T-helper 1 cell (primary cell): ENCODE measurements at places on chromosomes 2 and 18.
A peak's percentile ranks its signal among the peaks of the same experiment; 100 is the strongest.

GRCh38 chr2:237354892-237355291 lies 59.1 kb downstream of the COL6A3 start:
- DNase-seq = no peak

DNA sequence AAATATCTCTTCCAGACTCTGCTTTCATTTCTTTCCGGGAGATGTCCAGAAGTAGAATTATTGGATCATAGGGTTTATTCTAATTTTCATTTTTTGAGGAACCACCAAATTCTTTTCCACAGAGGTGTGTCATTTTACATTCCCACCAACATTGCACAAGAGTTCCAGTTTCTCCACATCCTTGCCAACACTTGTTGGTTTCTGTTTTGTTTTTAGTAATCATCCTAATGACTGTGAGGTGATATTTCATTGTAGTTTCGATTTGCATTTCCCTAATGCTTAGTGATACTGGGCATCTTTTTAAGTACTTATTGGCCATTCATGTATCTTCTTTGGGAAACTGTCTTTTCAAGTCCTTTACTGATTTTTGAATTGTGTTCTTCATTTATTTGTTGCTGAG lies 513.1 kb downstream of the PARD3B start:
- DNase-seq = no peak

DNA sequence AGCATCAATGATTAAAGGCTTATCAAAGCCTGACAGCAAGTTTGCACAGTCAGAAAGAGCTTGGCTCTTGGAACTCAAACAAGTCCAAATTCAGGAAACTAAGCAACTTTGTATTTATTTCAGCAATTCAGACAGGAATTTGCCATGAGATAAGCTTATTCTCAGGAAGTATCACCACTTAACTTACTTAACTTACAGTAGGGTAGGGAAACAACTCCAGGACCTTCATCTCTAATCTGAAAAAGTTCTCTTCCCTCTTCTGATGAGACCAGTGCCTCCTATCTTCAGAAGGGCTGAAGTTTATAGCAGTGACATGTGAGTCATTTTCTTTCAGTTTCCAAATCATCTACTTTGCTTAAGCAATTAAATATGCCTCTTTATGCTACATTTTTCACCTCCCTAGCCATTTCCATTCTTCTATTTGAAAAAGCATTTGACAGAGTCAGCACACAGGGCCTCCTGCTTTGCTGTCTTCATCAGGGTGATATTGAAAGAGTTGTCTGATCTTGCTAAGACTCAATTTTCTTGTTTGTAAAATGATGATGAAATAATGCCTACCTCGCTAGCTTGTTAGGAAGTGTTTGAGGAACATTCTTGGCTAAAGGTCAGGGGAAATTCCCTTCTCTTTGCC lies 389.5 kb downstream of the RND3 start:
- DNase-seq = no peak

- DNase-seq = no peak
Measured at GRCh38 chr2:207792244-207792785, 22.6 kb upstream of the FZD5 start.

GRCh38 chr2:174635015-174635593 lies 37.5 kb upstream of the WIPF1 start:
- no peak for DNase-seq

DNA sequence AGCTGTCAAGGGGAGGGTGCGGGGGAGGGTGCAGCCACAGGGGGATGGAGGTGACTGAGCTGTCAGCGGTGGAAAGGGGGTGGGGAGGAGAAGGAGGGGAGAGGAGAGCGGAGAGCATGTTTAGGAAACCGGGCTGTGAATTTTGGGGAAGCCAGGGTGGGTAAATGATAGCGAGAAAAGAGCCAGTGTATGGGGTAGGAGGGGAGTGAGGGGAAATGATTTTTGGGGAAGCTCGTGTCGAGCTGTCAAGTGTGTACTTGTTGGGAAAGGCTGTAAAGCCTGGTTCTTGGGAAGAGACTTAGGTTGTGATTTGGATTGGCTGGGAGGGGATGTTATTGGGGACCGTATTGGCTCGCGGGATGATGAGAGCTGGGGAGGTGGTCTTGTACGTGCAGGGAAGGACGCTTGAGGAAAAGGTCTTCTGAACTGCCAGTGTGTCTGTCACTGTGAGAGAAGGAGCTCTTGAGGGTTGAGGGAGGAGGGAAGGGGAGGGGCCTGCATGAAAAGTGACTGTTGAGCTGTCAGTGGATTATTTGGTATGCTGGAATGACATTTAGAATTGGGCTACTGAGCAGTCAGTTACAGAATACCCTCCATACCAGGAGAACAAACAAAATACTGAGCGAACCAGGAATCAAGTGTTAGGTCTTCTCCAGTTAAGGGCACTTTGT lies 1.0 kb downstream of the UBR3 start:
- no peak for DNase-seq

DNA sequence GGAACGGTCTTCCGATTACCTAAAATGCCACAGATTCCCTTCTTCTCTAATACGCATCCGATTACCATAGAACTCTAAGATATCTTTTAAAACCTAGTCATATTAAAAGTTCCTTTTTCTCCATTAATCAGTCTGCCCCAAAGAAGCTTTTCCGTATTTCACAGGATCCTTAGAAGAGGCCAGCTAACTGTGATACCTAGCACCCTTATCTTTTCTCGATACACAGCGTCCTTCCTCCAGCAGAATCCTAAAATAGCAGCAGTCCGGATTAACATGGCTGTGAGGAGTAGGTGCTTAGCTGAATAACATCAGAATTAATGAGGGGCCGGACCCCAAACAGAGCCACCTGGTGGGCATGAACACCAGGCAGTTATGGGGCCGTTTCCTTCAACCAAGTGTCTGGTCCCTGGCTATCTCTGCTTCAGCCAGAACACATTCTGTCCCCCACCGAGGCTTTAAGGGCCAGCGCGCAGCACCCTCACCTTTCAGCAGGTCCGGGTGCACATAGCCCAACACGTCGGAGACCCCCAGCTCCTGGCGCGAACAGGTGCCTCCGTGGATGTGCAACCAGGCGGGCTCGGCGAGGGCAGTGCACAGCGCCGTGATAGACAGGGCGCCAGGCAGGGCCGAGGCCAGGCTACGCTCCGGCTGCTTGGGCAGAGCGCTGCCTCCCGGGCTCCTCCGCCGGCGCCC lies 995 bp downstream of the TMEM127 start:
- DNase-seq = no peak

DNA sequence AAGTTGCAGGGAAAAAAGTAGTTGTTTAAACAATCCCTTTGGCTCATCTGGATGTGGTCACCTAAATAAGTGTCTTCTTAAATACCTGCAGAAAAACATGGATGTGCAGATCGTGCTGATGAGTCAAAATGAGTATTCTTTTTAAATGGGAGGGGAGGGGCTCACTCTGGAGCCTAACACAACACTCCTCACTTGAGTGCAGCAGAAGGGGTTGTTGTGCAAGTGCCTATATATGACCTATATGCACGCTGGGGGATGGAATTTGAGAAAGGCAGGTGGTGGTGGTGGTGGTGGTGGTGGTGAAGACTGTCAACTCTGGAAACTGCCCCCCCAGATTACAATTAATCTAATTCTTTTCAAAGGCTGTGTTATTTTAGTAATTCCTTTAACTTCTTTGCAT lies 77.9 kb upstream of the FAM124B start:
- DNase-seq = no peak

DNA sequence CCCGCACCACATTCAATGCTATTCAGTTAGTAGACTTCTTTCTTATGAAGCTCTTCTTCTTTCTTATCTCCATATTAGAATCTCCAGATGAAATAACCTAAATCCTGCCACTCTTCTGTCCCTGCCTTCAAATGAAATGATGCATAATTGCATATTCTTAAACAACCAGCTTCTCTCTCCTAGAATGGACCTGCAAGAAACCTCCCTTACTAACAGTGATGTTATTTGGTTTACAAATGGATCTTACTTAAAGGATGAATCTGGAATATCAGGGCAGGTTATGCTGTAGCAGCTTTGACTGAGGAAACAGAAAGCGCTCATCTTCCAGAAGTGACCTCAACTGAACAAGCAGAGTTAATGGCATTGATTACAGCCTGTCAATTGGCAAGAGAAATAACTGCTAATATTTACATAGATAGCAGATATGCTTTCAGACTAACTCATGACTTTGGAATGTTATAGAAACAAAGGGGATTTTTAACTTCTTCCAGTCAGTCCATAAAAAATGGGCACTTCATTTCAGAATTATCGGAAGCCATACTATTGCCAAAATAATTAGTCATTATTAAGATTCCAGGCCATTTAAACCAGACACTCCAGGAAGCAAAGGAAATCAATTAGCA lies 755.7 kb upstream of the HS6ST1 start:
- no peak for DNase-seq

- no peak for DNase-seq
Measured at GRCh38 chr2:83595121-83595690, 863.9 kb downstream of the SUCLG1 start.

DNA sequence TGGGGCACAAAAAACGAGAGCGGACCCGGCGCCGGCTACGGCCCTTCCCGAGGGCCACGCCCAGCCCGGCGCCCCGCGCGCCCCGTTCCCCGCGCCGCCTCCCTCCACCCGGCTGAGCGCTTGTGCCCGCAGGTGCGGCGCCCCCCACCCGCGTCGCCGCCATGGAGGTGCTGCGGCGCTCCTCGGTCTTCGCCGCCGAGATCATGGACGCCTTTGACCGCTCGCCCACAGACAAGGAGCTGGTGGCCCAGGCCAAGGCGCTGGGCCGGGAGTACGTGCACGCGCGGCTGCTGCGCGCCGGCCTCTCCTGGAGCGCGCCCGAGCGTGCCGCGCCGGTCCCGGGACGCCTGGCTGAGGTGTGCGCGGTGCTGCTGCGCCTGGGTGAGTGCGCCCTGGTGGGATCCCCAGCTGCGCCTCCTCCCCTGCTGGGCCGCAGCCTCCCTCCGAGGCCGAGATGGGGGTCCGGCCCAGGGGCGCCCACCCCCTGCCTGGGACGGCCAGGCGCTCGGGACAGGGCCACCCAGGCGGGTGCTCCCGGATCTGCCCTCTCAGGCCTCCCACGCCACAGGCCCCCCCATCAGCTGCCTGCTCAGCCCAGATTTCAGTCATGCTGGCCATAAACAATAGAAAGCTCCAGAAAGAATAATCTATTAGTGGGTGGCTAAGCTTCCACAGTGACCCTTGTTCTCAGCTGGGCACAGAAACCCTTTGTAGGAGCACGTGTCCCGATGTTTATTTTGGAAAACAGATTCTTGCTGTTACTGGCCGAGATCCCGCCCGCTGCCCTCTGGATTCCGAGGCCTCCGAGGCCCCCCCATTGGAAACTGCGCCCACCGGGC lies 997 bp downstream of the BOK start:
- DNase-seq = no peak

- peak; percentile 19 for DNase-seq
Measured at GRCh38 chr2:68031542-68032160, 31.2 kb downstream of the C1D start.
